Naive thymus-derived CD4-positive, alpha-beta T cell (primary cell): ENCODE measurements at places on chromosomes 5 and 9.

GRCh38 chr9:20873240-20873865 lies 158.1 kb downstream of the HACD4 start:
- no peaks in the 10 kb centered on the region for H3K4me1 ChIP-seq
- H3K27ac ChIP-seq = no peak overlapping the region
- H3K27me3 ChIP-seq = no peaks in the 10 kb centered on the region
- no peak overlapping the region for H3K4me3 ChIP-seq
- no peak for DNase-seq

- no peak overlapping the region for H3K27ac ChIP-seq
- no peaks in the 10 kb centered on the region for H3K4me1 ChIP-seq
- DNase-seq = no peak
These were observed 14.2 kb downstream of the CCDC180 start for GRCh38 chr9:97321691-97322090.

GRCh38 chr5:95448789-95449188 lies 57.6 kb downstream of the FAM81B start:
- no peaks in the 10 kb centered on the region for H3K27me3 ChIP-seq
- no peak overlapping the region for H3K4me3 ChIP-seq
- H3K36me3 ChIP-seq = no peaks in the 10 kb centered on the region
- DNase-seq = no peak

- H3K4me3 ChIP-seq = no peak overlapping the region
- no peaks in the 10 kb centered on the region for H3K4me1 ChIP-seq
- H3K27ac ChIP-seq = no peak overlapping the region
- H3K36me3 ChIP-seq = no peaks in the 10 kb centered on the region
These were observed 131.2 kb upstream of the IQGAP2 start for GRCh38 chr5:76271836-76272235.

DNA sequence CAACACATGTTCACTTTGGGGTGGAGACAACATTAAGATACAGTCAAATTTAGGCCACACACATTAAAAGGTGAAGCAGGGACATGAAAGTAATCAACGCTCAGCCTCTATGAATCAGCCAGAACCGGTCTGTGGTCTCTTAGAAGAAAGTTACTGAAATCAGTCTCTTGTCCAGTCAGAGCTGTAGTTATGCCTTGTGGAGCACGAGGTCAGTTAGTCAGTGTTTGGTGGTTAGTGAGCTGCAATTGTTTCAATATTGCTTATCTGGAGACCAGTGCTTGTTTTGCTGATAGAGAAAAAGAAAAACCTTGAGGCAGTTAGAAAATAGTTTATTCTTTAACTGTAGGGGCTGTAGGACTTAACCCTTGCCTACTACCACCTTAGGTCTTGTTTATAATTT lies 157.8 kb upstream of the RASEF start:
- no peak overlapping the region for H3K27ac ChIP-seq
- DNase-seq = no peak
- H3K27me3 ChIP-seq = no peaks in the 10 kb centered on the region

- no peaks in the 10 kb centered on the region for H3K4me1 ChIP-seq
- H3K4me3 ChIP-seq = no peak overlapping the region
- no peaks in the 10 kb centered on the region for H3K36me3 ChIP-seq
- H3K27ac ChIP-seq = no peak overlapping the region
- no peaks in the 10 kb centered on the region for H3K27me3 ChIP-seq
These were observed 181.9 kb downstream of the RGS3 start for GRCh38 chr9:113645227-113645977.

GRCh38 chr9:79573412-79573923 lies 1.7 kb downstream of the TLE4 start:
- peak overlapping the region; percentile 70 for H3K4me3 ChIP-seq
- DNase-seq = no peak
- H3K27ac ChIP-seq = peak overlapping the region; percentile 87
- no peaks in the 10 kb centered on the region for H3K36me3 ChIP-seq
- H3K27me3 ChIP-seq = no peaks in the 10 kb centered on the region

- no peak overlapping the region for H3K4me3 ChIP-seq
- DNase-seq = no peak
- H3K27me3 ChIP-seq = no peaks in the 10 kb centered on the region
- H3K36me3 ChIP-seq = peaks cover 48% of the 10 kb centered on the region
- peaks cover 27% of the 10 kb centered on the region for H3K4me1 ChIP-seq
These were observed 101.8 kb downstream of the EHMT1 start for GRCh38 chr9:137720571-137721110.

- H3K4me3 ChIP-seq = no peak overlapping the region
- no peaks in the 10 kb centered on the region for H3K4me1 ChIP-seq
- H3K27me3 ChIP-seq = no peaks in the 10 kb centered on the region
These were observed 86.1 kb downstream of the PCSK5 start for GRCh38 chr9:75976549-75976948.

- peak overlapping the region; percentile 30 for H3K27ac ChIP-seq
- H3K36me3 ChIP-seq = no peaks in the 10 kb centered on the region
- peaks cover 7% of the 10 kb centered on the region for H3K4me1 ChIP-seq
These were observed 70.0 kb downstream of the KLHL3 start for GRCh38 chr5:137665678-137666460.

DNA sequence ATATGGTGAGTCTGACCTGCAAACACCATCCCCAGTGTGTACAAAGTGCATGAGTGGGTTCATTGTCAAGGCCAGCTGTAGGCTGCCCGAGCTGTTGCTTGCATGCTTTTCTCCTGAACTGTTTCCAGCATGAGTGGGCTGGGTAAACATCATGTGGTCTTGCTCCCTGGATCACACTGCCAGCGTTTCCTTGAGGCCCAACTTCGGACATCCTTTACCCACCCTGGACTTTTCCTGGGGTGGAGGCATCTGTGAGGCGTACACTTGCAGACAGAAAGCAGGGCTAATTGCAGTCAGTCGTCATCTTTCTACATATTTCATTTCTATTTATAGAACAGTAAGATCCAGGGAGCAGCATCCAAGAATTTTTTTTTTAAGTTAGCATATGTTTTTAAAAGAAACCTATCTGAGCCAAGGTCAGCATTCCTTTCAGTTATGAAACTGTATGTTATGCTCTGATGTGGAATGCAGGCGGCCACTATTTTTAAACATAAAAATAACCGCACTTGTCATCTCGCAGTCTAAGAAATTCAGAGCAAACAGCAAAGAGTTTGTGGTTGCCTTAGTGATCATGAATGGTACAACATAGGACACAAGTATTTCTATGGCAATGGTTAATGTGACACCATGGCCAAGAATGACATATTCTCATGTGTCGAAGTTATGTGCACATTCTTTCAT lies 106.5 kb upstream of the DMRT1 start:
- H3K36me3 ChIP-seq = no peaks in the 10 kb centered on the region
- no peaks in the 10 kb centered on the region for H3K4me1 ChIP-seq
- no peak for DNase-seq
- H3K27ac ChIP-seq = no peak overlapping the region
- H3K4me3 ChIP-seq = no peak overlapping the region

GRCh38 chr5:55533521-55534435 lies 986 bp downstream of the PLPP1 start:
- no peaks in the 10 kb centered on the region for H3K27me3 ChIP-seq
- H3K4me3 ChIP-seq = peak overlapping the region; percentile 83
- peaks cover 23% of the 10 kb centered on the region for H3K4me1 ChIP-seq
- no peaks in the 10 kb centered on the region for H3K36me3 ChIP-seq
- DNase-seq = no peak

- H3K36me3 ChIP-seq = no peaks in the 10 kb centered on the region
- no peaks in the 10 kb centered on the region for H3K27me3 ChIP-seq
- H3K27ac ChIP-seq = no peak overlapping the region
- H3K4me3 ChIP-seq = no peak overlapping the region
These were observed 27.3 kb upstream of the FER start for GRCh38 chr5:108720391-108720790.

GRCh38 chr5:169162407-169162806 lies 138.5 kb downstream of the SLIT3 start:
- no peak overlapping the region for H3K4me3 ChIP-seq
- DNase-seq = no peak
- no peak overlapping the region for H3K27ac ChIP-seq
- no peaks in the 10 kb centered on the region for H3K36me3 ChIP-seq
- no peaks in the 10 kb centered on the region for H3K4me1 ChIP-seq

GRCh38 chr5:109196087-109196822 lies 213.5 kb downstream of the PJA2 start:
- no peak overlapping the region for H3K27ac ChIP-seq
- no peaks in the 10 kb centered on the region for H3K36me3 ChIP-seq
- no peak for DNase-seq
- H3K4me1 ChIP-seq = no peaks in the 10 kb centered on the region
- no peaks in the 10 kb centered on the region for H3K27me3 ChIP-seq
- no peak overlapping the region for H3K4me3 ChIP-seq

GRCh38 chr5:127758766-127759283 lies 55.6 kb downstream of the CCDC192 start:
- no peak overlapping the region for H3K4me3 ChIP-seq
- no peaks in the 10 kb centered on the region for H3K36me3 ChIP-seq
- no peaks in the 10 kb centered on the region for H3K27me3 ChIP-seq
- DNase-seq = no peak

GRCh38 chr5:152990217-152990616 lies 500.3 kb upstream of the GRIA1 start:
- no peak overlapping the region for H3K4me3 ChIP-seq
- no peaks in the 10 kb centered on the region for H3K4me1 ChIP-seq
- H3K27ac ChIP-seq = no peak overlapping the region
- no peaks in the 10 kb centered on the region for H3K27me3 ChIP-seq
- no peak for DNase-seq

GRCh38 chr5:150162142-150162513 lies 4.5 kb upstream of the CDX1 start:
- no peaks in the 10 kb centered on the region for H3K36me3 ChIP-seq
- no peaks in the 10 kb centered on the region for H3K4me1 ChIP-seq
- no peaks in the 10 kb centered on the region for H3K27me3 ChIP-seq
- H3K4me3 ChIP-seq = no peak overlapping the region
- no peak for DNase-seq

GRCh38 chr9:10674586-10674985 lies 61.8 kb upstream of the PTPRD start:
- no peaks in the 10 kb centered on the region for H3K4me1 ChIP-seq
- H3K4me3 ChIP-seq = no peak overlapping the region
- DNase-seq = no peak
- no peaks in the 10 kb centered on the region for H3K36me3 ChIP-seq

- no peaks in the 10 kb centered on the region for H3K27me3 ChIP-seq
- H3K4me1 ChIP-seq = no peaks in the 10 kb centered on the region
- no peak overlapping the region for H3K4me3 ChIP-seq
- no peak for DNase-seq
- H3K36me3 ChIP-seq = no peaks in the 10 kb centered on the region
These were observed 2.6 kb downstream of the CARD9 start for GRCh38 chr9:136370687-136371532.
